Stimulated activated CD8-positive, alpha-beta memory T cell treated with anti-CD3 and anti-CD28 coated beads, Interleukin-7, amount 100 ng/mL, for 1 hour (primary cell): ENCODE measurements at places on chromosomes 2 and 18.

DNA sequence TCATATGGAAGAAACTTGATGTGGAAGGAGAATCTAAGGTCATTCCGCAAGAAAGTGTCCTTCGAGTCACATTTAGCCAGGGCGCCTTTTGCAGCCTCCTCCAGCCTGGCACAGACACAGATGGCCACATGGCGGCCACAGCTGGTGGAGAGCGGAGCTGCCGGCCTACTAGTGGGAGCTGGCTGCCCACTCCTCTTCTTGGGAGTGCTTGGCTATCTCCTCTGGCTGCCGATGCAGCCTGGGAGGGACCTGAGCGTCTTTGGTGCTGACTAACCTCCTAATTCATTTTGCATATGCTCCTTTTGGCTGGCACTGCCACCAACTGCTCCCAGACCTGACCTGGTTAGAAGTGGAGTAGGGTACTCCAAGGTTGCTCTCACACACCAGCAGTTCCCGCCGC, 199.3 kb upstream of the MYT1L start:
- no peak for DNase-seq

- no peak for DNase-seq
These were observed 3.0 kb downstream of the SH2D6 start for GRCh38 chr2:85421260-85422071.

DNA sequence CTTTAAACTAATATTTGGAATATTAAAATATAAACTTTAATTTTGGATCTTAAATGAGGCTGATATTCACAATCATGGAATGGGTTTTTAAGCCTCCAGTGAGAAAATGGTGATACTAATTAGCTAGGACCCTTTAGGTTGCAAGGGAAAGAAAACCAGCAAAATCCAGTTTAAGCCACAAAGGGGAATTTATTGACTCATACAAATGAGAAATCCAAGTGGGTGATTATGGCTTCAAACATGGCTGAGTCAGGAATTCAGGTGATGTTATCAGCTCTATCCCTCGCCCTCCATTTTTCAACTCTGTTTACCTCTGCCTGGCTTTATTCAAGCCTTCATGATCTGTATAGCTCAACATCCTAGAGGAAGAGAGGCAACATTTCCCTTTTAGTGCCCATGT, 75.3 kb upstream of the DLX2 start:
- no peak for DNase-seq

DNA sequence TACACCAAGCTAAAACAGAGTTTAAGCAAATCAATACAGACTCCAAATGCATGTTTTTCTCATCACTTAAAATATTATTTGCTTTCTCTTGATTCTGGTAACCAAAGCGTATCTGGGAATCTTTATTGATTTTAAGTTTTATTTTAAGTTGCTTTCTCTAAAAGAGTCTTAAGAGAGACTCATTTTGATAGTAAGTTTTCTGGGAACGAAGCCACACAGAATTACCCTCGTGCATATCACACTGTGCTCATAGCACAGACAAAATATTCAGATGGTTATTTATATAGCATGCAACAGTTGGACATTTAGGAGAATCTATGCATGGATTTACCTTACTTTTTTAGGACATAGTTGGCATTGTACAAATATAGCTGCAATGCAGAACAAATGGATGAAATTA, 597.5 kb upstream of the NRXN1 start:
- DNase-seq, result no peak

DNA sequence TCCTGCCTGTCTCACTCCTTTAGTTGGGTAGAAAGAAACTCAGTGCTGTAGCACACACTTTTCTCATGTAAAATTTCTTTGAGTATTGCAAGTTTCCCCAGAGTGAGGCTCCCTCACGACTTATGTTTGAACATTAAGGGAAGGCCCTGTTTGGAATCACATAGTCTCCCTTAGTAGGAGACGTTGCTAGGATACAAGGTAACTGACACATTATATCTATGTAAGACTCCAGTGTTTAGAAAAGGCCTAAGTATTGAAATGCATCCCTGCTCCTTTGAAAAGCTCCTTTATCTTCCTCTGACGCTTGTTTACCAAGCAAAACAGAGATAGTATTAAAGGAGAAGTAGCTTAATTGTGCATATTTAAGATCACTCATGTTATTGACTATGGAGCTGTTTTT, 248.2 kb downstream of the PHLPP1 start:
- no peak for DNase-seq

GRCh38 chr2:202114795-202115194, 41.7 kb downstream of the KIAA2012 start:
- no peak for DNase-seq

- no peak for DNase-seq
These were observed 22.2 kb downstream of the BIN1 start for GRCh38 chr2:127084611-127085316.

- DNase-seq, result no peak
These were observed 54.2 kb upstream of the ZSWIM2 start for GRCh38 chr2:186903216-186903615.

DNA sequence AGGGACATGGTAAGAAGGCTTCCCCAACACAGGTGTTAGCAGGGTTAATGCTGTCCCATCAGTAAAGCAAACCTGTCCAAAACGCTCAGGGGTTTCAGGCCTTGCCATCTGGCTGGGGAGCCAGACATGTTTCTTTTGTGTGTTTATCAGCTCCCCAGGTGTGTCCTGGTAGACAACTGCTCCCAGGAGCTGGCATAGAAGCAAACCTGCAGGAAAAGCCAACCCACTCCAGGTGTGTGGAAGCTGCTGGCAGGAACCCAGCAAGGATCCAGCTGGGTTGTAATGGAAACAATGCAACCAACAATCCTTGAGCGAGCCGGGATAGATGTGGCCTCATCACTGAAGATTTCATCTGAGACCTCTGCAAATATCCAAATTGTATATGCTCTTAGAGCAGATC, 123.1 kb downstream of the RAB3GAP1 start:
- no peak for DNase-seq

GRCh38 chr2:219650426-219651248, 23.2 kb downstream of the SLC4A3 start:
- no peak for DNase-seq

- DNase-seq, result no peak
These were observed 33.6 kb downstream of the DGKD start for GRCh38 chr2:233387667-233388528.

DNA sequence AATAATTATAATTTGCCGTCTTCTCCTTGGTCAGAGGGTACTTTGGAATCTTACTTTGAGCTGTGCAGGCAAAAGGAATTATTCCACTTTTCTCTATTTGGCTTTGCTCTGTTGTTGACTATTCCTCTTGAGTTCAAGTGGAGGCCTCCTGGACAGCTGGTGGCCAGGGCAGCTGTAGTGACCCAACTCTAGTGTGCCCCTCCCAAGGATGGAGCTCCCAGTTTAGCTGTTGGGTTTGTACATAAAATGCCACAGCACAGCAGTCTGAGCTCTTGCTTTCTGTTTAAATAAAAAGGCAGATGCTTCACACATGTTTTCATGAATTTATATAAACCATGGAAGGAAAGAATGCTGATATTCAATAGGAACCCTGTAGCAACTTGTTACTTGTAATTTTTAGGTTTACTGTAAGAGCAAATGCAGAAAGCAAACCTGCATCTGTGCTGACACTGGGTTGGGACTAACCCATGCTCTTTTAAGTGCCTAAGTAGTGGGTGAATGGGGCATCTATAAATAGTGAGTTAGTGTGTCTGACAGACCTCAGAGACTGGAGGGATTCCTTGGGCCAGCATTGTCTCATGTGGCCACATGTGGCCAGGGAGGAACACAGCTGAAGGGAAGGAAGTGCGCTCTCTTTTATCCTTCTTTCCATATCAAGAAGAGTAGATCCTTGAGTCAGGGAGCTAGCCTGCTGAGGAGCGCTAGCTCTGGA, 121.8 kb downstream of the FHOD3 start:
- DNase-seq, result no peak

DNA sequence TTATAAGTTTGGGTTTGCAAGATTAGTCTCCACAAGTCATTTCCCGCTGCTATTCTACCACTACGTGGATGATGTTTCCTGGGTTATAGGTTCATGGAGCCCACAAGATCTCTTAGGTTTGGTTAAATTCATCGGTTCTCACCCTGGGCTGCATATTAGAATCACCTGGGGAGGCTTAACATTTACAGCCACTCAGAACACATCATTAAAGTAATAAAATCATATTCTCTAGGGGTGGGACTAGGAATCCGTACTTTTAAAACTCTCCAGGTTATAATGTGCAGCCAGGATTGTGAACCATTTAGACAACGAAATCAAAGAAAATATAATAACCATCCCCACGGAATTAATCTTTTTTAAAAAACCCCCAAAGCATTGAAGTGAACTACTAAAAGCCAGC, 167.7 kb downstream of the ACTR3 start:
- DNase-seq, result no peak

DNA sequence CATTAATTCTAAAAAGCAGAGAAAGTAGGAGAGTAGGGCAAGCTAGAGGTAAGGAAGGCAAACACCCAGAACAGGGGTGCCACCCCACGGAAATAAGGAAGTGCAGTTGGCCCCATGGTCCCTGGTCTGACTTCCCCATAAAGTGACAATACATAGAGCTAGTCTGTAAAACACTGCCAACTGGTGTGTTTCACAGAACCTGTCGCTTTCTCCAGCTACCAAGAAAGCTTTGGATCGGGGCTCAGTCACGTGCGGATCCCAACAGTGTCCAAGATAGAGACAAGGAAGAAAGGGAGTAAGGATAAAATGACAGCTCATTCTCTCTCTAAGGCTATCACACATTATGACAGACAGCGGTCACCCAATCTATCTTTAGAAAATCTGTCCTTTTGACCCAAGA, 36.4 kb downstream of the TBC1D8 start:
- DNase-seq, result no peak

DNA sequence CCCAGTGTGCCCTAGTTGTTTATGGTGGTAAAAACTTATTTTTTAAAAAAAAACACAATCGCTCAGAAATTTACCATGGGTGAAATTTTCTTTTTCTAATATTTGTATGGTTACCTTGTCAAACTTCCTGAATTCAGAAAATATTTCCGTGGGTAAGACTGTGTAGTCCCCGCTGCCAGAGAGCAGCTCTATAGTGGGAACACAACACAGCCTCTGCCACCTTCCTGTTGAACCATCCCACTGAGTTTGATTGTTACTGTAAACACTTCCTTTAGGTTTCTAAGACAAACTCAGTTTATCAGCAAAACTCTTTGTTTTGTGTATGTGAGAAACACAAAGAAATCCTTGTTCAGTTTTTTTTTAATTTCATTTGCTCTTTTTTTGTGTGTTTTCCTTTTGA, 17.9 kb downstream of the DNAH6 start:
- DNase-seq, result no peak

DNA sequence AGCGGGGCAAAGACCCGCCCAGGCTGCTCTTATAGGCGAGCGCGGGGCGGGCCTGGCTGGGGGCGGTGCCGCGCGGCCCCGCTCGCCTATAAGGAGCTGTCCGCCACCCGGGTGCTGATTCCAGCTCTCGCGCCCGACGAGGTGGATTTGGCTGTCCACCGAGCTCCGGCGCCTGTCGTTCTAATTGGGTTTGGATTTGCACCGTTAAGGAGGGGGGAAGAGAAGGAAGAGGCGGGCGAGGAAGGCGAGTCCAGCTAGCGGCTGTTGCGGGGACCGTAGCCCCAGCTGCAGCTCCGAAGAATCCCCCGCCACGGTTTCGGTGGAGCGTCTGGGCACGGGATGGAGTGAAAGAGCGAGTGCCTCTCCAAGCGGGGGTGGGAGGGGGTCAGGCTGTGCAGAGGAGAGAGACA, at the start of gene CNTNAP5:
TSS of gene CNTNAP5 (plus strand) at position 117 of the 410 bp plus-strand sequence. CDS start 364 bp downstream, outside the sequence.
- DNase-seq, result no peak

GRCh38 chr2:84031312-84032050, 427.6 kb downstream of the SUCLG1 start:
- no peak for DNase-seq

GRCh38 chr2:79713131-79713785, 200.4 kb downstream of the CTNNA2 start:
- no peak for DNase-seq

GRCh38 chr2:219430633-219431615, 3.7 kb upstream of the SPEG start:
- no peak for DNase-seq

- no peak for DNase-seq
These were observed 133.3 kb upstream of the HS6ST1 start for GRCh38 chr2:128452024-128452411.

DNA sequence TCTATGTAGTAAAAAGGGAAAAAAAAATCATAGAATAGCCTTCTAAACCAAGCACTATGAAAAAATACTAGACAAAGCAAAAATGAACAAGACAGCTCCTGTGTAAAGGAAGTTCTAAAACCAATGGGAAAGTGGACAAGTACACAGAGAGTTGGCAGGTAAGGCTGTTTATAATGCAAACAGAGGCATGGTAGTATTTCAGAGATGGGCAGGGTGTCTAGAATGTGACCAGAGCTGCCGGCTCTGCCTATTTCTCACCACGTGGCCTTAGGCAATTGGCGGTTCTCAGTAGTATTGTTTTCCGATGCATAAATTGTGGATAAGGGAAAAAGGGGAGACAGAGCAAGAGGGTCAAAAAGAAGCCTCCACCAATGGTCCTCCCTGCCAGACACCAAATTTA, 173.6 kb downstream of the ANKRD30B start:
- no peak for DNase-seq

DNA sequence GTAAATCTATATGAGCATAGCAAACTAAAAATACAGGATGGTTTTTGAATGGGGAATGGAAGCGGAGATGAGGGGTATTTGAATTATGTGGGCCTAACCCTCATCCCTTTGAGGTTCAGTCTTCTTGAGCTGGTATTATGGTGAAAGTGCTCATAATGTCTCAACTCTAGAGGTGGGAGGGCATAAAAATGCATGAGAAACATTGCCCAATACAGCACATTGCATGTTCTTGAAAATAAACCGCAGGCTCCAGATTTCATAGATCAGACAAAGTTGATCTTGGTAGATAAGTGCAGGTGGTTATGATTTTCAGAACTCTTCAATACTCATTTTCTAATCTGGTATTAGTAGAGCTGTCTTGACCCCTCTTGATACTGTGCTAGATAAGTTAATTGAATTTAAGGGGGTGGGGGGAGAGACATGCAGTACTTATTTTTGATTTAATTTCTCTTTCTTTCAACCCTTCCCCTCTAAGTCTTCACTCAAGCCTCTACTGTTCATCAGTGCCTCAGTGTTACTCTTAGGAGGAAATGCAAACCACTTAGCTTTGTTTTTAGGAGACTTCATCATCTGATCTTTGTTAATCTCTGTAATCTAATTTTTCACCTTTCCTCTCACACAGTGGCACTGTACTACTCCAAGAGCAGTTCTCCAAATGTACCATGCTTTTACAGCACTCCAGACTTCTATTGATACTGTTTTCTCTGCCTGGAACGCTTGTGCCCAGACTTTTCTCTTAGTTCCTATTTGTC, 22.2 kb downstream of the XRCC5 start:
- DNase-seq, result no peak

DNA sequence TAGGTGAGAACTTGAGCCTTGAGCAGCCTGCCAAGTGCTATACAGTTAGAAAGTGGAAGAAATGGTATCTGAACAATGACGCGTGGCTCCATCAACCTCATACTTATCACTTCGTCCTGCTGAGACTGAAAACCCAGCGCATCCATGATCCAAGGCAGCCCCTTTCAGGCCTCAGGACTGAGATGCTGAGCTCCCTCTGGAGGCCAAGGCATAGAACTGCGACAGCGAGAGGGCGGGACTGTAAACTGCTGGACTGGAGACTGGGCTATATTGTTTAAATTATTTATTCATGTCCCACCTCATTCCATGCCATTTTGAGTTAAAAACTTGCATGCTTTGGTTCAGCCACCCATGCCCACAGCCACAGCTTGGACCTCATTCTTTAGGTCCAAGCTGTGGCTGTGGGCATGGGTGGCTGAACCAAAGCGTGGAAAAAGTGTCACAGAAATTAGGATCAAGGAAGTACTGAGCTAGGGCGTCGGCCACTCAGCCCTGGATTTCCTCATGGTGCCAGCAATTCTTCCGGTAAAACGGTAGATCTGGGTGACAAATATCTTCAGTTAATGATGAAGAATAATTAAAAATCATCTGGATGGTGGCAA, 195.5 kb downstream of the L3MBTL4 start:
- DNase-seq, result no peak
